GM12864 (cell line): ENCODE measurements at places on chromosomes 12 and 14.

DNA sequence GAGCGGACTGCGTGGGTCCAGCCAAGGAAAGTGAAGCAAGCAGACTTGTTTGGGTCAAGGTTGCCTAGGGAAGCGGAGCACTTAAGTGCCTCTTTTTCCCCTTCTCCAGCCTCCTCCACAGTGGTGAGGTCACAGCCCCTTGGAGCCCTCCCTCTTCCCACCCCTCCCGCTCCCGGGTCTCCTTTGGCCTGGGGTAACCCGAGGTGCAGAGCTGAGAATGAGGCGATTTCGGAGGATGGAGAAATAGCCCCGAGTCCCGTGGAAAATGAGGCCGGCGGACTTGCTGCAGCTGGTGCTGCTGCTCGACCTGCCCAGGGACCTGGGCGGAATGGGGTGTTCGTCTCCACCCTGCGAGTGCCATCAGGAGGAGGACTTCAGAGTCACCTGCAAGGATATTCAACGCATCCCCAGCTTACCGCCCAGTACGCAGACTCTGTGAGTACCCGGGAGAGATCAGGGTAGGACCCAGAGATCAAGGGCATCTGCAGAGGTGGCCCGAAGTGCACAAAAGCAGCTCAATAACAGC lies at the start of gene TSHR:
Gene TSHR (plus strand): TSS at position 206 of the 526 bp plus-strand sequence. CDS start 60 bp downstream, at position 266.
- DNase-seq = no peak

GRCh38 chr12:126404293-126404881 lies 1339.2 kb downstream of the AACS start:
- DNase-seq = no peak

- DNase-seq = no peak
Measured at GRCh38 chr12:132658149-132658894, 28.8 kb downstream of the POLE start.

- DNase-seq = no peak
Measured at GRCh38 chr12:11902525-11902875, 168.2 kb upstream of the BCL2L14 start.

DNA sequence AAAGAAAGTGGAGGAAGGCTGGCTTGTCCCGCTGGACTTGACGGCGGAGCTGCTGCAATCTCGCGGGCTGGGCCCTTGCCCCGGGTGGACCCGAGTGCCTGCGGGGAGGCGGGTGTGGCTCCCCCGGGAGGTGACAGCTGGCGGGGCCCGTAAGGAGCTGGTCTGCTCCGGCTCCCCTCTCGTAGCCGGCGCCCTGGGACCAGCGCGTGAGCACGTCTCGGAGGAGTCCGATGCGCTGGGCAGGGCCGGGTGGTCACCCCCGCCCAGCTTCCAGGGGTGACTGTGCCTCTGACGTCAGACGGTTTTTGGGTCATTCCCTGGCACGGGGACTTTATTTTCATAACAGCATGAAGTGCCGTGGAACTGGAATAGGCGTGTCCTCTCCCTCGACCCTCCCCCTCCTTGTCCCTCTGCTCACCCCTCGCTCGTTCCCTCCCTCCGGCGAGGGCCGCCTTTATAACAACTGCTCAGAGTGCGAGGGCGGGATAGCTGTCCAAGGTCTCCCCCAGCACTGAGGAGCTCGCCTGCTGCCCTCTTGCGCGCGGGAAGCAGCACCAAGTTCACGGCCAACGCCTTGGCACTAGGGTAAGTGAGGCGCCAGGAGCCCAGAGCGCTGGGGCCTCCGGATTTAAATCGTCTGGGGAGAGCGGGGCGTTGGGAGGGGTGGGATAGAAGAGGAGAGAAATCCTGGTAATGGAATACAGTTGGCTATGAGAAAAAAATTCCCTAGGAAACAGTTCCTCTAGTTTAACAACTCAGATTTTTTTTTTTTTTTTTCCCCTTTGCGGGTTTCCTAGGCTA lies at the start of gene GPRC5A:
Gene GPRC5A (plus strand): TSS at position 483 of the 801 bp plus-strand sequence. CDS start 16,688 bp downstream, outside the sequence.
- DNase-seq = no peak

GRCh38 chr12:78420991-78421390 lies 443.6 kb upstream of the SYT1 start:
- DNase-seq = no peak

GRCh38 chr12:114673169-114673833 lies 10.7 kb downstream of the TBX3 start:
- DNase-seq = no peak

DNA sequence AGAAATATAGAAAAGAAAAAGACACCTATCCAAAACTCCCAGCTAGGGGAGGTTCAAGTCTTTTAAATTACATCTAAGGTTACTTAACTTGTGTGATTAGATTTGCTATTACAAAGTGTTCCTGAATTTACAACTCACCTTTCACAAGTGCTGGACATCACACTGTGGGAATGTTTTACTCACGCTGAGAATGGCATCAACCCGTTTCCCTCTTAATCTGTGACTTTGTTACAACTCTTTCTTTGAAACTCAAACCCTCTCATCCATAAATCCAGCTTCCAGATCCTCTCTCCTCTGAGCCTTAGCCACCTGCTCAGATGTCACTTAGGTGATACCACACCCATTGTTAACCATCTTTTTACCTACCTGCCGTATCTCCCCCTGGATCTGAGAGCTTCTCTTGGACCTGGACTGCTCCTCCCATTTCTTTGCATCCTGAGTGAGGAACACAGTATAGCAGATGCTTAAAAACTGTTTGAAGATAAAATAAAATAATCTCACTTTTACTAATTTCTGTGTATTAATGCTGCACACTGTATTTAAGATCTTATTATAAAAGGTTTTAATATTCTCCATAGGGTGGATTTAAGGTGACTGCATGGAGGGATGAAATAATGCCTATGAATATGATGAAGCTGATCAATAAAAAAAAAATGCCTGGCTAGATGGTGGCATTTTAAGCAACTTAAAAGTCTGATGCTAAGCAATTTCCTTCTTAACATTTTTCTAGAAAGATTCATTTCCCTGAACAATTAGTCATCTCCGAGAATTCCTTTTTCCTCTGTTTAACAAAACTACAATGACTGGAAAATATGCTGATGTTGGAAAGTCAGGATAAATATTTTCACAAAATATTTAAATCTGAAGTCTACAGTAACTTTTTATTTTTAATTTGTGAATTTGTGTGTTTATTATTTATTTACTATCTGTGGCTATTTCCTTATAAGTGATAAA lies 39.1 kb upstream of the NAP1L1 start:
- no peak for DNase-seq

- no peak for DNase-seq
Measured at GRCh38 chr14:78782551-78782950, 612.4 kb downstream of the NRXN3 start.

- DNase-seq = no peak
Measured at GRCh38 chr14:42163136-42163535, 556.5 kb downstream of the LRFN5 start.
